ENCODE measurements at places on chromosomes 16 and 17.

GRCh38 chr16:86191663-86192062 is 292.7 kb downstream of the IRF8 start:
- no peak for DNase-seq

DNA sequence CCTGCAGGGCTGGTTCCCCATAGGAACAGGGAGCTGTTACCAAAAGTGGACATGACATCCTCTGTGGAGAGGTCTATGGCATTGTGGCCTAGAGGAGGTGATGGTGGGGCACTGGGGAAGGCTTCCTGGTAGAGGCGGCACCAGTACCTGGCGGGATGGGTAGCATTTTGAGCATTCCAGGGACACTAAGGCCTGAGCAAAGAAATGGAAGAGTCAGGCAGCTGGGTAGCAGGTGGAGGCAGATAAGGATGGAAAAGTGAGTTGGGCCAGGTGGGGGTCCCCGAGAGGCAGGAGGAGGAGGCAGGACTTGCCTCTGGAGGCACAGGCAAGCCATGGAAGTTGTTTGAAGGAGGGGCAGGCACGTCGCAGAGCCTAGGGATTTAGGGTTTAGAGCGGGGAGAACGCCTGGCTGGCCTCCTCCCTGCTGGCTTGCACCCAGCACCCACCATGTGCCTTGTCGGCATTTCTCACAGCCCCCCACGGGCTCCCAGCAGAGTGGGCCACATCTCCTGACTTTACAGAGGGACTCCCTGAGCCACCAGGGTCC is 5.1 kb upstream of the ADCY7 start:
- DNase-seq = no peak

DNA sequence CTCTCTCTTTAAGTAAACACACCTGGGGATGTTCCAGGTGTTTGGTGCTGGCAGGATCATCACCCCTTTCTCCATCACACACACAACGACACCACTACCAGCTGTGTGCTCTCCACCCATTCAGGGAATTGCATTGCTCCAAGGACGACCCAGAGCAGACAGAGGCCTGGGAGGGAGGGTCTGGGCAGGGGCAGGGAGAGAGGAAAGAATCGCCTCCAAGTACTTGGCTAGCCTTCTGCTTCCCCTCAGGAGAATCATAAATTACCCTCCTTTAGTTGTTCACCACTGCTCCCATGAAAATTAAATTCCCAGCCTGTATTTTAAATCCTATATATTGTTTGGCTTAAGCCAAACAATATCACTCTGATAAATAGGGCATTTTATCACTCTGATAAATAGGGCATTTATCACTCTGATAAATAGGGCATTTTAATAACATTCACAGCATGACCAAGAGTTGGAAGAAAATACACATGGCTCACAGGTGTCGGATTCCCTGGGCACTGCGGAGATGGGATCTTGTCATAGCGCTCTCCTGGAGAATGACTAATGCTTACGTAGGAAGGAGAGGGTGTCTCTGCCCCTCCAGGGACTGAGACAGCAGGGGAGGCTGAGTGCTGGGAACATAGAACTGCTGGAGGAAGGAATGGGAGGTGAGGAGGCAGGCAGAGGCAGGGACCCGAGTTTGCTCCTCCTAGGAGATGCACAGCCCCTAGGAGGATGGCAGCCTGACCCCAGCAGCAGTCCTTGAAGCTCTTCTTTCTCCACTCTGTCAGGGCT is 673.6 kb downstream of the HS3ST4 start:
- no peak for DNase-seq

DNA sequence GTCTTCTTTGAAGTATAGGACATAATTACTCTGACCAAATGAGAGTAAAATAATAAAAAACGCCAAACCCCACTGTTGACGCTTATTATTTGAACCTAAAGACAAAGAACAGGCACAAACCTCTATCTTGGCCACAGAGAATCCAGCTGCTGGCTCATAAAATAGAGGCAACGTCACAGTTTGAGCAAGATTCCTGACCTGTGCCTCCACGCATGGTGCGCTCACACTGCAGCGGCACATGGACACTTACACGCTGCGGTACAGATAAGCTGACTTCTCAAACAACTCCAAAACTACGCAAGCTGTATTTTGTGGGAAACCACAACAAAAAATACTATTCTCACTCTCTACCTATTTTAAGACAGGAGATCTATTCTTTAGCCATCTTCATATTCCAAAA is 38.8 kb upstream of the TRAP1 start:
- DNase-seq = no peak

DNA sequence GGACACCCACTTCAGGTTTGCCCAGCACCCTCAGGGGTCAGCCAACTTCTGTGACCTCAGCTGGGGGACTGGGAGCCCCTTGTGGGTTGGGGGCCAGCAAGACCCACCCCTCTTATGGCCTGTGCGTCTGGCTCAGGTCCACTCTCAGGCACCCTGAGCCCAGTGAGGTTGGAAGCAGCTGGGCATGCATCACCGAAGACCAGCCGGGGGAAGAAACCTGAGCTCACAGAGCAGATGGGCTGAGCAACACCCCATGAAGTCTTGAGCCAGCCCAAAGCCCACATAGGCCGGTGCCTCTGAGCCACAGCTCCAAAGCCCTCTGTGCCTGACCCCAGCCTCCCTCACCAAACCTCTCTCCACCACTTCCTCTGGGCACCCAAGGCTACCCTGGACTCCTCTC is 166.7 kb downstream of the RBFOX3 start:
- DNase-seq = no peak

DNA sequence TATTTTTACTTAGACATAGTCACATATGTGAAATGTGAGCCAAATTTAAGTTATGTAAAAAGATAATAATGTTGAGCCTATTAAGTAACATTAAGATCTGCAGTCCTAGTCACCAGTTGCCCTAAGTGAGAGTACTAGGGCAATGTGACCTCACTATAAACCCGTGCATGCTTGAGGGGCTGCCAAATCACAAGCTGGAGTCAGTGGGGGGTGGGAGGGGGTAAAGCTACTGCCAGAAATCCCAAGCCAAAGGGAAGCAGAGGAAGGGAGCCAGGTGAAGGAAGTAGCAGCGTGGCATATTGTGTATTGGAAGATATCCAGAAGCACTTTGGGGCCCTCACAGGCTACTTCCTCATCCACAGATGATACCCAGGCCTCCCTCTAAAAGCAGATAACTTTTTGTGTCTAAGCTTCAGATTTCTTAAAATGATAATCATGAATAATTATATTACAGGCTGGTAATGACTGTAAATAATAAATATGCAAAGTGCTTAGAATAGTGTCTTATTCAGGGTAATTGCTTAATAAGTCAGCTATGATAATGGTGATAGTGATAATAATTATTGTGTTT is 134.1 kb downstream of the CA10 start:
- no peak for DNase-seq

GRCh38 chr17:83025636-83026280 is 53.7 kb upstream of the METRNL start:
- DNase-seq = no peak

Measured in GM23338 (cell line).